Epithelial cell of proximal tubule (primary cell): ENCODE measurements at places on chromosomes 1 and 21. TPM values are rescaled to one million over a fixed set of nuclear protein-coding genes. Genes with fewer than 3 reads are reported as not detected.

DNA sequence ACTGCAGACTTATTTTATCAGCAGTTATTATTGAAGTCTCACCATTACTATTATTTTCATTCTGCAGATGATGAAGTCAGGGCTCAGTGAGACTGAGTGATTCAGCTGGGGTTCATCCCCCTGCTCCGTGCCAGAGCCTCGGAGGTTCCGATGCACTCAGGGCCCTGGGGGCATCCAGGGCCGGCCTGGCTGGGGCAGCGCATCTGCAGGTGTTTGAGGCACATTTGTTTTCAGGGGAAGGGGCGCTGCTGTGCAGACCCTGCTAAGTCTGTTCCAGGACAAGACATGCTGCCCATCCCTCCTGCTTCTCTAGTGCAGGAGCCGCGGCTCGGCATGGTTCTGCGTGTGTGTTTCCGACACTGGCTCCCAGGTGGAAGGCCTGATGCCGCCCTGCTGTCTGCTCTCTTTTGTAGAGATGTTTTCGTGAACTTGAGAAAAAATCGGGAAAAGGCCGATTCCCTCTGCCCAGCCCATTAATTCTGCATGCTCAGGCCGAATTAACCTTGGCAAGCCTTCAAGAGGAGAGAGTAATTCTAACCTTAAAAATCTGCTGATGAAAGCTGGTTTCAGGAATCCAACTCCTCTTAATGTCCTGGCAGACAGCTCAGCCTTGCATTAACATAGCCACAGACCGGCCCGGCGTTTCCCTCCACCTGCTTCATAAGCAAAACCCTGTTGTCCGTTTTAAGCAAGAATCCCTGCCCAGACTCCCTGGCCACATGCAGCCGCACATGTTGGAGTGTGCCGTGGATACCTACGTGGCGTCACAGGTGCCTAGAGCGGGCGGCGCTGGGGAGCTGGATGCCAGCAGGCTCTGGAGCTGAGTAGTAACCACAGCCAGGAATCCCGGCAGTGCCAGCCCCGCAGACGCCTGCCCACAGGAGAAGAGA is 316.0 kb upstream of the VAMP3 start:
- no peak for DNase-seq

RIMKLA gene
- 0.14 and 1.7 TPM in 2 replicates for total RNA-seq

GRCh38 chr21:27261676-27262075 is 294.8 kb upstream of the ADAMTS5 start:
- no peak for DNase-seq

- DNase-seq = no peak
These were observed 648.9 kb downstream of the SMYD3 start for GRCh38 chr1:245858022-245858721.

KIF17 gene
- total RNA-seq = 1.8 and 3.3 TPM in 2 replicates

GCSAML gene
- not detected in 2 replicates for total RNA-seq

STPG1 gene
- 10.3 and 11.5 TPM in 2 replicates for total RNA-seq

DNA sequence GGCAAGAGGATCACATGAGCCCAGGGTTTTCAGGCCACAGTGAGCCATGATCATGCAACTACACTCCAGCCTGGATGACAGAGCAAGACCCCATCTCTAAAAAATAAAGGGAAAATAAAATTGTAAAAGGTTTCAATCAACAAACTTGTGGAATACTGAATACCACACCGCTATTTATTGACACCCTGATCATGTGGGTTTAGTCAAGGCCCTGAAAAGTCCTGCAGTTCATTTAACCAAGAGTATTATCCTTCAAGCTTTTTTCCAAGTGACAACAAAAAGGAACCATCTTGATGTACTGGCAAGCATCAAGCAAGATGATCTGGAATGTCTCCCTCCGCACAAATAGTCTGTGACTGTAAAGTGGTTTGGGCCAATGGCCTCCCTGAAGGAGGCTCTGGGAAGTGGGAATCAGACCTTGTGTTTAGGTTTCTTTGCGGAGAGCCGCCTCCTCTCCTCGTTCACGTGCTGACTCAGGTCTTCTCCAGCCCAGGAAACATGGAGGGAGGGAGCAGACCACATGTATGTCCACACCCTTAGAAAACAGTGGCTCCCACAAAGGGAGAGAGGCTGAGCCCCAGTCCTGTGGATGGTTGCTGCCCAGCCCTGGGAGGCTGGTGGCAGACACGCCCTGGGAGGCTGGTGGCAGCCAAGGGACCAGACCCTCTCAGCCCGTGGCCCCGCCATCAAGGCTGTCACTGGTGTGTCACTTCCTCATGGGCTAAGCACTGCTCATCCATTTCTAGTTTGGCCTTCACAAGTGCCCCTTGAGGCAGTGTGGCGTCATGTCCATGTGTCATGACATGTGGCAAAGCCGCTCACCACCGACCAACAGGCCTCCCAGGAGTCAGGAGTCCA is 56.7 kb downstream of the RIPK4 start:
- no peak for DNase-seq

DNA sequence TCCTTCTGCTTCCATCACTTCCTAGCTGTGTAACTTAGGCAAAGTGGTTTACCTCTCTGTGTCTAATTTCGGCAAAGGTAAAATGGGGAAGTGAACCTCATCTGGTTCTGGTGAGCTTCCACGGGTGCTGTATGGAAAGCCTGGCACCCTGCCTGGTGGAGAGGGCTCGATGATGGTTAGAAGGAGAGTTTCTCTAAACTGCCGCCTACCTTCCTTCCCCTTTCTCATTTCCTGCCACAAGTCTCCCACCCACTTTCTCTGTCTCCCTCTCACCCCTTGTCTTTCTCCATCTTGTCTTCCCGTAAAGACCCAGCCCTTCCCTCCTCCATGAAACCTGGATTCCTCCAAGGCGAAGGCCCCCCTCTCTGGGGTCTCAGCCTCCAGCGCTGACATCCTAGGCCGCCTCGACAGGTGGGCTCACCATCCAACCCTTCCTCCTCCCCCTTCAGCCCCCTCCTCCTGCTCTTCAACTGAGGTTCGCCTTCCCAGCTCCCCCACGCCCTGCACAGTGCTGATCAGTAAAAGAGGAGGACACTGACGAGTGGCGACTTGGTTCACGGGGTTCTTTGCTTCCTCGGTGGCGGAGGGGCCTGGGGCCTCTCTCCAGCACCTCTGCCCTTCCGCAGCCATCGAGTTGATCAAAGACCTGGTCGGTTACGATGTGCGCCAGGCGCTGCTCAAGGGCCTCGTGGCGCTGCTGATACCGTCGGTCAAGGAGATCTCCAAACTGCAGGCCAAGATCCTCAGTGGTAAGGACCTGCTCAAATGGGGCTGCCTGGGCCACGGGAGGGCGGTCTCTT is 7.3 kb downstream of the RNU5D-1 start:
- no peak for DNase-seq

FOXD2 gene
- total RNA-seq = 0.14 TPM in 1 of 2 replicates, not detected in the other

TMPRSS15 gene
- not detected in 2 replicates for total RNA-seq

DNA sequence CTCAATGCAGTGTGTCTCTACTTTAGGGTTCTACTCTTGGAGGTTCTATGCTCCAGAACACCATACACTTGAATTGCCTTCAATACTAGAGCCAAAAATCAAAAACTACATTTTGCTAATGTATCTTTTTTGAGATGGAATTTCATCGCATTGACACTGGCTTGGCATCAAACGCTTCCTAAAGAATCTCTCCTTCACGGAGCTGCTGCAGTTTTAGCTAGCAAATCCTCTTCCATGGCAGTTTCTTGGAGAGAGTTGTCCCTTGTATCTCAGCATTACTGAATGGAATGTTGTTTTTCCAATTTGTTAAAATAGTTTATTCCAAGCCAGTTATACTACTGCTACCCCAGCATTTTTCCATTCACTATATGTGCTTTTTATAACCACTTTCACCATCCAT is 17.7 kb downstream of the SDCCAG8 start:
- no peak for DNase-seq

DNA sequence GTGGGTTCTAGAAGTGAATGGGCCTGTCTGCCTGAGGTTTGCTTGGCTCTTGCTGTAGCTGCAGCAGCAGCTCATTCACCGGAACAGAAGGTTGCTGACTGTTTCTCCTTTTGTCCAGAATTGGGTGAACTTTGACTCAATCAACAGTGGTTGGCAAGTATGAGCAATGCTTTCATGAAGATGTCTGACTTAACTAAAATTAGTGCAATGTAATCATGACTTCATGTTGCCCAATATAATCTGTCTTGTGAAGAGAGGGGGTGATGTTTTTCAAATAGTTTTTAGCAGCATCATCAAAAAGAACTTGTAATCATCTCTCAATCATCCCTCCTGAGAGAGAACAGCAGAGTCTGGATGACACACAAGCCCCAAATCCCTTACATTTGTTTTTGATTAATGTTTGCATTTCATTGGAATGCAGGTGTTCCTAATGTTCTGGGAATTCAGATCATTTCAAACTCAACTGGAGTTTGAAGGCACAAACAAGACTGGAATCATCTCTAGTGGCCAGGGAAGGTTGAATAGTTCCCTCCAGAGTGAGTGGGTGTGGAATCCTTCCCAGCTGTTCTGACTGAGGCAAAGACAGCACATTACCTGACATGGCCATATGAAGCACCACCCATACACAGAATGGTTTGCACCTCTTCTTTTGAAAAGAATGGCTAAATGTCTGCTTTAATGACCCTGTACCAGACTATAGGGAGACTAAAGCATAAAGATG is 82.9 kb downstream of the HLX start:
- peak; percentile 98 for DNase-seq

DNA sequence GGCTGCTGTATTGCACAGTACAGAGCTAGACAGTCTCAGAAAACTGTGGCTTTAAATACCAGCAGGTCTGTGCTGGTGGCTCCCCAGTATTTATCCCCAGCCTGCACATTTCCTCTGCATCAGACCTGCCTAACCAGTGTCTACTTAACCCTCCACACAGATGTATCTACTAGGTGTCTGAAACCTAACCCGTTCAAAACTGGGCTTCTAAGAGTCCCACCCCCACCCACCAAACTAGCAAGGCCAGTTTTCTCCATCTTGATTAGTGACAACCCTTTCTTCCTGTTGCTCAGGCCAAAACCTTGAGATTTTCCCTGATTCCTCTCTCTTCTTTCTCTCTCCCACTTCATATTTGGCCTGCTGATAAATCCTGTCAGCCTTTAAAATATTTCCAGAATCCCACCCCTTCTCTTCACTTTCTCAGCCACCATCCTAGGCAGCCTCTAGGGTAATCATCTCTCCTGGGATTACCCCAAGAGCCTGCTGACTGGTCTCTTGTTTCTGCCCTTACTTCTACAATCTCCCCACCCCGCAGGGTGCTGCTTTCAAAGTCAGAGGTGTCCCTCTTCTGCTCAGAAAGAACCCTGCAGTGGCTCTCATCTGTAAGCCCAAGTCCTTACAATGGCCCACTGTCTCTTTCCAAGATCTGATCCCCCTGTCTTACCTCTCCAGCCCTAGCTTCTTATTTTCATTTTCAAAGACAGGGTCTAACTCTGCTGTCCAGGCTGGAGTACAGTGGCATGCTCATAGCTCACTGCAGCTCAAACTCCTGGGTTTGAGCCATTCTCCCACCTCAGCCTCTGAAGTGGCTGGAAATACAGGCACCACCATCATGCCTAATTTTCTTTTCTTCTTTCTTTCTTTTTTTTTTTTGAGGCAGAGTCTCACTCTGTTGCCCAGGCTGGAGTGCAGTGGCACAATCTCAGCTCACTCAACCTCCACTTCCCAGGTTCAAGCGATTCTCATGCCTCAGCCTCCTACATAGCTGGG is 45.2 kb downstream of the H3-3A start:
- DNase-seq = no peak
